Fibroblast of skin of right biceps (primary cell): ENCODE measurements at places on chromosomes 11 and 22.

DNA sequence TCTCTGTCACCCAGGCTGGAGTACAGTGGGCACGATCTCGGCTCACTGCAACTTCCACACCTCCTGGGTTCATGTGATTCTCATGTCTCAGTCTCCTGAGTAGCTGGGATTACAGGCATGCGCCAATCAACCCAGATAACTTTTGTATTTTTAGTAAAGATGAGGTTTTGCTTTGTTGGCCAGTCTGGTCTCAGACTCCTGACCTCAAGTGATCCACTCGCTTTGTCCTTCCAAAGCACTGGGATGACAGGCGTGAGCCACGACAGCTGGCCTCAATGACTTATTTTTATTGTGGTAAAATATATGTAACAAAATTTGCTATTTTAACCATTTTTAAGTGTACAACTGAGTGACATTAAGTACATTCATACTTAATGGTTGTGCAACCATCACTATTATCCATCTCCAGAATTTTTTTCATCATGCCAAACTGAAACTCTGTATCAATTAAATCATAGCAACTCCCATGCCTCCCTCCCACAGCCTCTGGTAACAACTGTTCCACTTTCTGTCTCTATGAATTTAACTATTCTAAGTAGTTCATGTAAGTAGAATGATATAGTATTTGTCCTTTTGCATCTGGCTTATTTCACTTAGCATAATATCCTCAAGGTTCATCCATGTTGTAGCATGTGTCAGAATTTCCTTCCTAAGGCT lies 50.7 kb upstream of the CWF19L2 start:
- no peak for DNase-seq

DNA sequence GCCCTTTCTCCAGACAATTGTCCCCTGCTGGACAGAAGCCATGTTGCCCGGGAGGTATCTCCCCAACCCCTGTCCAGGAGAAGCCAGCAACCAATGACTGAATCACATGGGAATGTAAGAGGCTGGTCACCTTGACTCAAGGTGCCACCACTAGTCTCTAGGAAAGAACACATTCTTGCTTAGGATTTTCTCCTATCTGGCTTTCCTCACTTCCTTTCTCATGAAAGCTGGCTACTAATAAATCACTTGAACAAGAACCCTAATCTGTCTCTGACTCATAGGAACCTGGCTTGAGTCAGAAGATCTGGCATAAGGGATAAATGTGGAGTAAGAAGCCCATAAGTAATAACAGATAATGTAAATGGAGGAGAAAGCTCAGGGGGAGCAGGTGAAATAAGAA lies 101.4 kb upstream of the C11orf87 start:
- DNase-seq: peak; percentile 79

DNA sequence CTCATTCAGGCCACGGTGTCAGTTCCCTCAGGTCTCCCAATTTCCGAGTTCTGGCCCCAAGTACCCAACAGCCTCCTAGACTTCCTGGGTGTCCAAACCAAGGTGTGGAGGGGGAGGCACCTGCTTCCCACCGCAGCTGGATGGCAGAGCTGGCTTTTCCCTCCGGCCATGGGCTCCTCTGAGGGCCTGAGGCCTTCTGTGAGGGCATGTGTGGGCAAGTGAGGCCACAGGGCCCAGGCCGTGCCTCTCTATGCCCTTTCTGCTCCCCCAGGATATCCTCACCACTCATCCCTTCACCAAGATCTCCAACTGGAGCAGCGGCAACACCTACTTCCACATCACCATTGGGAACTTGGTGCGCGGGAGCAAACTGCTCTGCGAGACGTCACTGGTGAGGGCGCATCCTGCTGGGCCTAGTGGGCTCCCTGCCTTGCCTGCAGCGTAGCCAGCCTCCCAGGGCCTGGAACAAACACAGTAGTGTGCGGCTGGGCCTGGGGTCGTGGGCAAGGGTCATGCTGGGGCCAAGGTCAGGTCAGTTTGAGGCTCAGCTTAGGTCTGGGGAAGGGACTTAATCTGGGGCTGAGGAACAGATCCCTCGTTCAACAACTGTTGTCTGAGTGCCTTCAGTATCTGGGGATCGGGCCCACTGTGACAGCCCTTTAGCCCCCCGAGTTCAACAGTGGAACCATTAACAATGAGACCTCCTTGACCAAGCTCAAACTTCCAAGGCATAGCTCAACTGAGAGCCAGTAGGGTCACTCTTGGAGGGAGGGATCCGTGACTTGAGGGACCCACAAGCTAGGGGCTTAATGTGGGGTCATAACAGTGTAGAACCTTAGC lies 85.8 kb downstream of the MYO7A start:
- DNase-seq: no peak

GRCh38 chr11:2534957-2535672 lies 90.3 kb downstream of the KCNQ1 start:
- DNase-seq: no peak

DNA sequence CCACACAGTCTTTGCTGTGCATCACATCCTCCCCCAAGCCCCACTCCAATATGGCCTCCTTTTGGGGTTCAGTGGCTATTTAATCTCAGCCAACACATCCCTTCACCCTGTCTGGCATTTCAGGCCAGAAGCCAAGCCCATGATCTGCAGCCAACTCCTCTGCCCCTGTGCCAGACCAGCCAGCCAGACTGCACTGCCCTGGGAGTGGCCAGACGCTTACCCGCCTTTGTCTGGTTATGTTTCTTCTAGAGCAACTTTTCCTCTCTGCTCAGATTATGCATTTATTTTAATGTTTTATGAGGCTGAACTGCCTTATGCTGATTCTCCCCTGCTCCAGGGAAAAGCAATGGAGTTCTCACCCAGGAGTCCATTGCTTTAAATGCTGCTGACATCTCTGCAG lies 206.7 kb upstream of the TBCEL start:
- no peak for DNase-seq

DNA sequence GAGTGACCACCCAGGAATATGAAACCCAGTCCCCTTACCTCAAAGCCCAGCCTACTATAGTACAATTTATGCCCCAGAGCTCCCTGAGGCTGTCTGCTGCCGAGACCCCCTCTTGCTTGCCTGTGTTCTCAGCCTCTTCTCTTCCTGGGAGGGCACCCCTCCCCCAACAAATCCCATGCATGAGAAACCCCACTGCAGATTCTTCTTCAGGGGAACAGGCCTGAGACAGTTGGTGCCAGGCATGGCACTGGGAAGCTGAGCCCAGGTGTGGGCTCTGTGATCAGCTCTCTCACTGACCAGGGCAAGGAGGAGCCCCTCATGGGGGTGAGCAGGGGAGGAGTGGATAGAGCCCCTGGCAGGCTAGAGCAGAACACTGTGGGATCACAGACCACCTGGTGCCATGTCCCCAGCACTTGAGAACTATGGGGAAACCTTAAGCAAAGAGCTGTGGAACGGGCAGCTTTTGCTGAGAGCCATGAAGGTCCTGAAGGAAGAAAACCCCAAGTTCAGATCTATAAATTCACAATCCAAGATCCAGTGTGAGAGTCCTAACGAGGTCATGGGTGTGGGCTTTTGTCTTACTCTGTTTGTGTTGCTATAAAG lies 46.5 kb upstream of the TH start:
- no peak for DNase-seq

GRCh38 chr11:56637500-56637899 lies 4.7 kb downstream of the OR5AP2 start:
- no peak for DNase-seq

DNA sequence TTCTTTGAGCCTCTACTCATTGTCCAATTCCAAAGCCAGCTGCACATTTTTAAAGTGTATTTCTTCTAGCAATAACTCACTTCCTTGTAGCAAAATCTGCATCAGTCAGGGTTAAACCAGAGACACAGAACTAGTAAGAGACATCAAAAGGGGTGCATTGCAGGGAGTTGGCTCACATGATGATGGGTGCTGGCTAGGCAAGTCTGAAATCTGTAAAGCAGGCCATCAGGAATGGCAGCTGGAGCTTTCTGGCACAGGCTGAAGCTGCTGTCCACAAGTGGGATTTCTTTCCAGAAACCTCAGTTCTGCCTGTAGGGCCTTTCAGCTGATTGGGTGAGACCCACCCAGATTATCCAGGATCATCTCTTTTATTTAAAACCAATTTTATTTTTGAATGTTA lies 698.1 kb downstream of the NTM start:
- DNase-seq: no peak

DNA sequence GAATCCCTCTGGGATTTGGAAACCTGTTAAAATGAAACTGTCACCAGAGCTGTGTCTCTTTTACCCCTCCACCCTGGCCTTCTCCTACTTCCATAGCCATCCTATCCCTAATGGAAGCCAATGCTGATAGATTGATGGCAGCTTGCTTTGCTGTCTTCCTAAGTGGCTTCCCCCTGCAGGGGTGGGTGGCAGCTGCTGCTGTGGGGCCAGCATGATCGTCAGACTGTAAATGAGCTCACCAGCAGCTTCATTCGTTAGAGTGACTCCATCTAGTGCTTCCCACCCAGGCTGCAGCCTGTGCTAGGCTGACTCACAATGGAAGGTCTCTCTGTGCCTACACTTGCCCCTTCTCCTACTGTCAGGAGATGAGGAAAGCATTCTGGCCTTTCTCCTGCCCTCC lies 311.0 kb downstream of the BUD13 start:
- DNase-seq: peak; percentile 30

DNA sequence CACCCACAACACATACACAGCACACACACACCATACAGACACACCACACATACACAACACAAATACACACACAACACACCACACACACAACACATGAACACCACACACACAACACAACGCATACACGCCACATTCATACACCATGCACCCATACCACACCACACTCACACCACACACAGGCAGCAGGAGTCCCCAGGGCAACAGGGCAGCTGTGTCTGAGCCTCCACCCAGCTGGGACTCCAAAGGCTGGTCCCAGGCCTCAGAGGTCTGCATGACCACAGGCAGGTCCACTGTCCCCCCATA lies 3.3 kb upstream of the WNT7B start:
- DNase-seq: no peak

DNA sequence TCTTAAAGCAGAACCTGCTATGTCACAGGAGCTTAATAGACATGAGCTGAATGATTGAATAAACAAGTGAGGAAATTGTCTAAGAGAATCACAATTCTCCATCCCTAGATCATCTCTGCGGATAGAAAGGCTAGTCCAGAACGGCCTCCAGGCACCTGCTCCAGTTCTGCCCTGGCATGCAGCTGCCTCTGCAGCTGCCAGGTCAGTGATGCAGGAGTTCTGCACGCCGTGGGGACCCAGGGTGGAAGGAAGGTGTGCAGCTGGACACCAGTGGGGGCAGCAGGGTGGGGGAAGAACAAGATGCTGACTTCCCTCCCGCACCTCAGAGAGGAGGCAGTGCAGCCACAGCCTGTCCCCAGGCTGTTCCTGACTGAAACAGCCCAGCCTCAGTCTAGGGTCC lies 192.1 kb upstream of the NCAM1 start:
- DNase-seq: no peak

GRCh38 chr11:88414981-88415413 lies 77.5 kb upstream of the CTSC start:
- DNase-seq: no peak

GRCh38 chr11:93236741-93237675 lies 39.2 kb upstream of the SLC36A4 start:
- peak; percentile 33 for DNase-seq

- no peak for DNase-seq
Measured at GRCh38 chr11:35559949-35560348, 34.5 kb upstream of the PAMR1 start.

GRCh38 chr22:29604076-29604360 lies 585 bp downstream of the NF2 start:
- DNase-seq: peak; percentile 35

DNA sequence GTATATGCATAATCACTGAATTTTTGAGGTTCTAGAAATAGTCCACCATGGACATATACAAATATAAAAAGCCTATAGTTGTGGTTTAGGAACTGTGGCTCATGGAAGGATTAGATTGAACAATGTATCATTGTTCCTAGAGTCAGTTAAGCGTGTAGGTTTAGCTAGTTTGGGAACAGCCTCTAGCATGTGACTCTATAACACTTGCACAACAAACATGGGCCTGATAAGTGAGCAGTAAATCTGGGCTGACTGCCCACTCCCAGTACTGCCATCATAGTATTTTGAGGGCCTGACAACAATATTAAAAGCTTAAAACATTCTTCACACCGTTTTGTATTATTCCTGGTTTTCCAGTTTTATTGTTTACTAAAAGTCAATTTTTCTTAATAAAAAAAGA lies 47.0 kb downstream of the YAP1 start:
- DNase-seq: peak; percentile 64

DNA sequence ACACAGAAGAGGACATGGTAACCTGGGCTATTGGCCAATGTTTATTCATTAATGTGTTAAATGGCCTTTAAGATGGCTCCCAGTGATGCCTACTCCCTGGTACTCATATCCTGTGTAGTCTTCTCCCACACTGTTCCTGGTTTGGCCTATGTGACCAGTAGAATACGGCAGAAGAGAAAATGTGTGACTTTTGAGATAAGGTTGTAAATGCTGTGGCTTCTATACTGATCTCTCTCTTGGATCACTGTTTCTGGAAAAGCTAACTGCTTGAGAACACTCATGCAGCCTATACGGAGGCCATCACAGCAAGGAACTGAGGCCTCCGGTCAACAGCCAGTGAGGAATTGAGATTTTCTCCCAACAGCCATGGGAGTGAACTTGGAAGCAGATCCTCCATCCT lies 24.1 kb downstream of the MAML2 start:
- no peak for DNase-seq

GRCh38 chr11:66886671-66887221 lies 29.9 kb downstream of the LRFN4 start:
- DNase-seq: peak; percentile 35

DNA sequence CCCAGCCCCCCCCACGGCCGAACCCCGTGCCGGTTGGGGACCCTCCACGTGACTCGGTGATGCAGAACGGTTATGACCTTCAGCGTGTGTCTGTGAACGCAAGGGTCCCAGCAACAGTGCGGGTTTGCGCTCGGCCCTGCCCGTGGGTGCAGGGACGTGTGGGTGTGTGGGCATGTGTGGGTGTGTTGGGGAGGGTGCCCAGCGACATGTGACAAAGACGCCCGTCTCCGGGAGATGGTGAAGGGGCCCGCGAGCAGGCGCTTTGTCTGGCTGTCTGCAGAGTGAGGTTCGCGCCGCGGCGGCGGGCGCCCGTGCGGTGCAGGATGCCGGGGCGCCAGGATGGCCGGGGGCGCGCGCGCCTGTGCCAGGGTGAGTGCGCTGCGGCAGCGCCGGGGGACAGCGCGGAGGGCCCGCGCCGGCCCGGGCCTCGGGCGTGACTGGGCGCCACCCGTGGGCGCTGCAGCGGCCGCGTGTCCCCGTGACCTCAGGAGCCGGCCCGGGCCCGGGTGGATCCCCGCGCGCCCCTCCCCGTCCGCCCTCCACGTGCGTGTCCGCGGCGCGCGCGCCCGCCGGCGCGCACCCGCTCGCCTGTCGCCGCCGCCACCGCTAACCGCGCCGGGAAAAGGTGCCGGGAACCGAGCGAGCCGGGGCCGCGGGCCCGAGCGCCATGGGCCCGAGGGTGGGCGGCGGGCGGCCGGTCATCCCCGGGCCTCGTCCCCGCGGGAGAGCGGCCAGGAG lies at the start of gene LRFN4:
TSS of gene LRFN4 (plus strand) at position 569 of the 738 bp plus-strand sequence. CDS start 681 bp downstream, outside the sequence.
- DNase-seq: no peak

DNA sequence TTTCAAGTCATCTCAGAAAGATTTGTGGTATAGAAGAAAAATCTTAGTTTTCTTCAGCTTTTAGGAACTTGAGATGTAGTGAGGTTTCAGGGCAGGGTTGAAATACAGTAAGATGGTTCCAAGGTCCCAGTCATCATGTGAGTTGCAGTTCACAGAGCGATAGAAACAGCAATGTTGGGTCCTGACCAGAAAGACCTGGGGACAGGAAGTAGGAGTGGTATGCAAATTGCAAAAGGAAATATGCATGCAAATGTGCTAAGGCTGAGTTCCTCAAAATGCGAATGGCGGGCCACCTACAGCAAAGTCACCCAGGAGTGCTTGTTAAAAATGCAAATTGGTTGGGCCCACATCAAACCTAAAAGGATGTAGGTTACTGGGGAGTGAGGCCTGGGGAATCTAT lies 1032.7 kb upstream of the TENM4 start:
- DNase-seq: no peak
